Endothelial cell of umbilical vein (primary cell): ENCODE measurements at places on chromosomes 7 and 10. TPM values are rescaled to one million over a fixed set of nuclear protein-coding genes. Genes with fewer than 3 reads are reported as not detected.

Gene NEUROD6
- not detected in 2 replicates for total RNA-seq

Gene OR2A7
- total RNA-seq, result 0.21 TPM in 1 of 2 replicates, not detected in the other

Gene DENND2A
- 0.33 TPM in 1 of 2 replicates, not detected in the other for total RNA-seq

Gene ENTPD1
- total RNA-seq, result 23.0 and 27.0 TPM in 2 replicates

Gene HMX2
- not detected in 2 replicates for total RNA-seq

Gene NRG3
- total RNA-seq, result 3.9 and 5.6 TPM in 2 replicates

Gene MPP7
- 0.73 and 1.0 TPM in 2 replicates for total RNA-seq

Gene CLCN1
- not detected in 2 replicates for total RNA-seq

Gene AKR1E2
- total RNA-seq, result 5.8 and 8.2 TPM in 2 replicates

Gene ZNF117
- 12.6 and 24.7 TPM in 2 replicates for total RNA-seq

Gene ZNF33B
- 15.1 and 15.3 TPM in 2 replicates for total RNA-seq

Gene VAX1
- not detected in 2 replicates for total RNA-seq

Gene CALML3
- not detected in 2 replicates for total RNA-seq

Gene GPNMB
- total RNA-seq, result 0.33 and 0.35 TPM in 2 replicates

Gene STRA8
- total RNA-seq, result not detected in 2 replicates

Gene MAT1A
- total RNA-seq, result not detected in 2 replicates

Gene ZFAND2A
- 20.6 and 31.8 TPM in 2 replicates for total RNA-seq

Gene ABCB4
- total RNA-seq, result 0.09 and 0.15 TPM in 2 replicates

Gene LAMB1
- total RNA-seq, result 703 and 734 TPM in 2 replicates

Gene ADRB1
- 0.97 and 1.8 TPM in 2 replicates for total RNA-seq

Gene PARD3
- 20.2 and 24.1 TPM in 2 replicates for total RNA-seq

Gene CHST3
- total RNA-seq, result 10.0 and 11.5 TPM in 2 replicates

Gene FGF8
- total RNA-seq, result 0.39 and 0.44 TPM in 2 replicates

Gene GDF10
- not detected in 2 replicates for total RNA-seq

Gene ZNF488
- 0.28 and 0.38 TPM in 2 replicates for total RNA-seq

Gene C7orf33
- not detected in 2 replicates for total RNA-seq

Gene OR9A2
- not detected in 2 replicates for total RNA-seq

Gene FLNC
- total RNA-seq, result 81.8 and 81.9 TPM in 2 replicates

Gene SLC13A4
- total RNA-seq, result not detected in 2 replicates

Gene FAM221A
- total RNA-seq, result 6.1 and 8.1 TPM in 2 replicates

Gene ENTPD7
- 18.5 and 20.6 TPM in 2 replicates for total RNA-seq

Gene OPN1SW
- total RNA-seq, result not detected in 2 replicates

Gene ECHDC3
- 3.7 and 6.0 TPM in 2 replicates for total RNA-seq
